ENCODE measurements at places on chromosomes 12 and 14. TPM values are rescaled to one million over a fixed set of nuclear protein-coding genes. Genes with fewer than 3 reads are reported as not detected.
A peak's percentile ranks its signal among the peaks of the same experiment; 100 is the strongest.

GRCh38 chr12:124910561-124911478 lies 3.6 kb downstream of the UBC start:
- H3K4me3 ChIP-seq = peak overlapping the region; percentile 33
- H3K4me1 ChIP-seq = peaks cover 4% of the 10 kb centered on the region
- no peaks in the 10 kb centered on the region for H3K27me3 ChIP-seq
- H3K36me3 ChIP-seq = peaks cover 11% of the 10 kb centered on the region

DNA sequence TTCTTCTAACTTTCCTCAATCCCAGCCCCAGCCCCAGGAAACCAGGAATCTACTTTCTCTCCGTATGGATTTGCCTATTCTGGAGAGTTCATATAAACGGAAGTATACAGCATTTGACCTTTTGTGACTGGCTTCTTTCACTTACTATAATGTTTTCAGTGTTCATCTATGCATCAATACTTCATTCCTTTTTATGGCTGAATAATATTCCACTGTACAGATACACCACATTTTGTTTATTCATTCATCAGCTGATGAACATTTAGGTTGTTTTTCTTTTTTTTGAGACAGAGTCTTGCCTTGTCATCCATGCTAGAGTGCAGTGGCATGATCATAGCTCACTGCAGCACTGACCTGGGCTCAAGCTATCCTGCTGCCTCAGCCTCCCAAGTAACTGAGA lies 3.9 kb upstream of the PLEKHG3 start:
- DNase-seq = no peak
- H3K36me3 ChIP-seq = no peaks in the 10 kb centered on the region
- H3K27ac ChIP-seq = no peak overlapping the region
- peaks cover 28% of the 10 kb centered on the region for H3K27me3 ChIP-seq
- no peak overlapping the region for H3K4me3 ChIP-seq

The EID3 gene
- total RNA-seq = 18.0 TPM

DNA sequence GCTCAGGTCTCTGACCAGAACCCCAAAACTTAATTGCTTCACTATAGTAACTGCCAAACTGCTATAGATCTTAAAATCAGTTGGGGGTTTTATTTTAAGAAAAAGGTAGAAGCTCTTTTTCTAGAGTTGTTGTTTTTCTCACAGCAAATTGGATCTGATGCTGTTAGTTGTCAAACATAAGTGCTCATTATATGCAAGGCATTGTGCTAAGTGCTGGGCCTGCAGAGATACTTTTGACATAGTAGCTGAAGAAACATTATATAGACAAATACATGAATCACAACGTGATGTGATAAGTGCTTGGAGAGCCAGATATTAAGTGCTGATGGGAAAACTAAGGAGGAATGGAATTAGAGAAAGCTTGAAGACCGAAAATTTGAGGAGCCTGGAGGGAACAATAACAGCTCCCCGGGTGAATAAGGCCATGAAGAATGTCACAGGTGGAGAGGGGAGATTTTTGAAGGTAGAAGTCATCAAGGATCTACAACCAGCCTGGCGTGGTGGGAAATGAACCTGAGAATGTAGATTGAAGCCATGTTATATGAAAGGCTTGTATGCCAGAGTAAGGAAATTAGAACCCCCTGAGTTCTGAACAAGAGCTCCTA lies 126.5 kb downstream of the DYRK2 start:
- no peaks in the 10 kb centered on the region for H3K27me3 ChIP-seq
- peak; percentile 40 for DNase-seq
- H3K4me3 ChIP-seq = no peak overlapping the region
- no peaks in the 10 kb centered on the region for H3K36me3 ChIP-seq
- H3K4me1 ChIP-seq = peaks cover 5% of the 10 kb centered on the region

DNA sequence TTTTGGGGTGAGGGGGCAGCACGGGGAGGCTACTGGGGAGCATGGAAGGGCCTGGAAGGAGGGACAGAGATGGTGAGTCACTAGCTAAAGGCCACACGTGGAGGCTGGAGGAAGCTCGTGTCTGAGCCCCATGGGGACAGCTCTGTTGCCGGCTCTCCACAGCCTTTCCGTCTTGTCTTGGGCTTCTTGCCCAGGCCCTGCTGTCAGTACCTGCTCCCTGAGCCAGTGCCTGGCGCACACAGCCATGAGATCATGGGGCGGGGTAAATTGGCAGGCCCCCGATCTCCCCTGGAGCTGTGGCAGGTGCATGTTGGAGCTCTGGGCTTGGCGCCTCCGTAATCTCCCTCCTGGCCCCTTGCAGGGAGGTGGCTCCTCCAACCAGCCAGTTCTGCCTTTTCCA lies 16.1 kb upstream of the KRT80 start:
- DNase-seq = peak; percentile 36
- no peak overlapping the region for H3K4me3 ChIP-seq
- no peaks in the 10 kb centered on the region for H3K27me3 ChIP-seq
- H3K36me3 ChIP-seq = no peaks in the 10 kb centered on the region

GRCh38 chr14:32980178-32980901 lies 41.7 kb downstream of the NPAS3 start:
- no peaks in the 10 kb centered on the region for H3K4me1 ChIP-seq
- H3K36me3 ChIP-seq = no peaks in the 10 kb centered on the region
- H3K4me3 ChIP-seq = no peak overlapping the region
- DNase-seq = no peak

The OR4E2 gene
- total RNA-seq = not detected

DNA sequence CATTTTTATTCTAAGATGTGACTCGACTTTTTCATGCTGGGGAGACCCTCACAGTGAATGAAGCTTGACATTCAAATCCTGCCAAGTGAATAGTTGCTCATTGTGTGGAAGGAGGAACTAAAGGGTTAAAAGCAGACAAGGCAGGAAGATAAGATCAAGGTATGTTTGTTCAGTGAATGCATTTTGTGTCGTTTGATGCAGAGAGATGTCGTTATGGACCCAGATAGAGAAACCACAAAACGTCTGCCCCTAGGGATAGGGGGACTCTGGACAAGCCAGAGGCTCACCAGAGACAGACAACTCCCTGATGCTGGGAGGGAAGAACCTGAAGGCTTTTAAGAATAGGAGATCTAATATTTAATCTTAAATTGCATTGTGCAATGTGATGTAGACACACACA lies 72.5 kb upstream of the MYL2 start:
- no peaks in the 10 kb centered on the region for H3K4me1 ChIP-seq
- no peak overlapping the region for H3K27ac ChIP-seq
- no peaks in the 10 kb centered on the region for H3K27me3 ChIP-seq
- DNase-seq = no peak
- H3K4me3 ChIP-seq = no peak overlapping the region

DNA sequence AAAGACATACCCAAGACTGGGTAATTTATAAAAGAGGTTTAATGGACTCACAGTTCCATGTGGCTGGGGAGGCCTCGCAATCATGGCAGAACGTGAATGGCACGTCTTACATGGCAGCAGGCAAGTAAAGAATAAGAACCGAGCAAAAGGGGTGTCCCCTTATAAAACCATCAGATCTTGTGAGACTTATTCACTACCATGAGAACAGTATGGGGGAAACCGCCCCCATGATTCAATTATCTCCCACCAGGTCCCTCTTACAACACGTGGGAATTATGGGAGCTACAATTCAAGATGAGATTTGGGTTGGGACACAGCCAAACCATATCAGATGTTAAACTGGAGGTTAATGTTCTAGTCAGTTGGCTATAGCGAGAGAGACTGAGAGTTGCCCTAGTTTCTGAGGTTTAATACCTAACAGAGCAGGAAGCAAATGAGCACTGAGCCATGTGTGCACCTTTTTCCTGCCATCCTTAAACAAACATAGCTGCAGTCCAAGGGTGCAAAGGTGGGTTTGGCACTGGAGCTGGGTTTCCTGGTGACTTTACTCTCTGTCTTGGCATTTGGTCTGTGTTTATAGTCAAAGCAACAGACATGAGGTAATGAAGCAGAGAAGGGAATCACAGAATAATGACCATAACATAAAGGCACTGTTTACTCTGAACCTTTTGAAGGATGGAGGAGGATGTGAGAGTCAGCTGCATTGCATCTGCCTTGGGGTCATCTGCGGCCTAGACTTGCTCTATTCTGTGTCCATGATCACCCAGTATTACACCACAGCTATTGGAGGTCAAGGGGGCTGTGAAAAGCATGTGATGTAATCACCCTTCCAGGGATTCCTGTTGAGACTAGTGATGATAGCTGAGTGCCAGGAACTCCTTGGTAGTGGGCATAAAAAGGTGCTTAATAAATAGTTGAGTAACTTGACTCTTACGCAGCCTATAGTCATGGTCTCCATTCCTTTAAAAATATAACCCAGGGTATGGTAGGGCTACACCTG lies 83.6 kb upstream of the USP44 start:
- H3K27me3 ChIP-seq = no peaks in the 10 kb centered on the region
- peak; percentile 4 for DNase-seq
- no peaks in the 10 kb centered on the region for H3K36me3 ChIP-seq
- H3K4me3 ChIP-seq = no peak overlapping the region
- peaks cover 6% of the 10 kb centered on the region for H3K4me1 ChIP-seq

- H3K4me1 ChIP-seq = no peaks in the 10 kb centered on the region
- H3K27me3 ChIP-seq = no peaks in the 10 kb centered on the region
- no peak overlapping the region for H3K4me3 ChIP-seq
- no peak overlapping the region for H3K27ac ChIP-seq
These were observed 38.1 kb downstream of the TXNDC16 start for GRCh38 chr14:52514046-52514811.

DNA sequence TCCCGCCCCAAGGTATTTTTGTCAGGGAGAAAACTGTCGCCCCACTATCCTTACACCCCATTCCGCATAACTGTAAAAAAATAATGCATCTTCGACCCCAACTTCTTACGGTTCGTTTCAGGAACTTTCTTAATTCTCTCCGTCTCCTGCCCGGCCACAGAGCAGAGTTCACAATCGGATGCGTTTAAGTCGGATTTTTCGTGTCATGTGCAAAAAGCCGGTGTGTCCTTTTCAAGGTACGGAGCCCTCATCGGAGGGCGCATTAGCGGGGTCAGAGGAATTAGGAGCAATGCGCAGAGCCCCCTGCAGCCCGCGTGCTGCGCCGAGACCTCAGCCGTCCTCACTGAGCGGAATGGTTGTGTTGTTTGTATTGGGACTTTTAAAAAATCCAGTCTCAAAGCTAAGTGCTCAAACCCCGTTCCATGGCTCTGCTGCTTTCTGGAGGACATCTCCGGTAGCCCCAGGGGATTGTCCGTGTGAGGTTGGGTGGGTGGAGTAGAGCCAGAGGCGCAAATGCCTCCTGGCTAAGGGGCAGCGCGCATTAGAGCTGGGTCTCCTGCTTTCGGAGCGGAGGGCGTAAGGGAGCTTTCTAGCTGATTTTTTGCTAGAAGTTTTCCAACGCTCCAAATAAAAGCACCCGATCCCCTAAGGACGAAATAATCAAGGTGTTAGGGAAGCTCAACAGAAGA lies 3.9 kb upstream of the GSC start:
- H3K27ac ChIP-seq = no peak overlapping the region
- no peaks in the 10 kb centered on the region for H3K36me3 ChIP-seq
- H3K4me1 ChIP-seq = no peaks in the 10 kb centered on the region
- H3K4me3 ChIP-seq = no peak overlapping the region

GRCh38 chr14:104805941-104806624 lies 5.2 kb downstream of the ZBTB42 start:
- no peaks in the 10 kb centered on the region for H3K36me3 ChIP-seq
- DNase-seq = no peak
- H3K27me3 ChIP-seq = no peaks in the 10 kb centered on the region
- H3K4me3 ChIP-seq = no peak overlapping the region
- no peak overlapping the region for H3K27ac ChIP-seq

The CIDEB gene
- 0.51 TPM for total RNA-seq

GRCh38 chr14:21136024-21136423 lies 19.8 kb downstream of the OR5AU1 start:
- peak; percentile 27 for DNase-seq
- H3K4me3 ChIP-seq = no peak overlapping the region
- H3K27me3 ChIP-seq = no peaks in the 10 kb centered on the region
- no peaks in the 10 kb centered on the region for H3K36me3 ChIP-seq

The DPPA3 gene
- not detected for total RNA-seq

GRCh38 chr14:38629412-38629811 lies 373.5 kb upstream of the CLEC14A start:
- H3K27ac ChIP-seq = no peak overlapping the region
- DNase-seq = no peak
- H3K4me1 ChIP-seq = no peaks in the 10 kb centered on the region
- H3K4me3 ChIP-seq = no peak overlapping the region
- no peaks in the 10 kb centered on the region for H3K27me3 ChIP-seq

DNA sequence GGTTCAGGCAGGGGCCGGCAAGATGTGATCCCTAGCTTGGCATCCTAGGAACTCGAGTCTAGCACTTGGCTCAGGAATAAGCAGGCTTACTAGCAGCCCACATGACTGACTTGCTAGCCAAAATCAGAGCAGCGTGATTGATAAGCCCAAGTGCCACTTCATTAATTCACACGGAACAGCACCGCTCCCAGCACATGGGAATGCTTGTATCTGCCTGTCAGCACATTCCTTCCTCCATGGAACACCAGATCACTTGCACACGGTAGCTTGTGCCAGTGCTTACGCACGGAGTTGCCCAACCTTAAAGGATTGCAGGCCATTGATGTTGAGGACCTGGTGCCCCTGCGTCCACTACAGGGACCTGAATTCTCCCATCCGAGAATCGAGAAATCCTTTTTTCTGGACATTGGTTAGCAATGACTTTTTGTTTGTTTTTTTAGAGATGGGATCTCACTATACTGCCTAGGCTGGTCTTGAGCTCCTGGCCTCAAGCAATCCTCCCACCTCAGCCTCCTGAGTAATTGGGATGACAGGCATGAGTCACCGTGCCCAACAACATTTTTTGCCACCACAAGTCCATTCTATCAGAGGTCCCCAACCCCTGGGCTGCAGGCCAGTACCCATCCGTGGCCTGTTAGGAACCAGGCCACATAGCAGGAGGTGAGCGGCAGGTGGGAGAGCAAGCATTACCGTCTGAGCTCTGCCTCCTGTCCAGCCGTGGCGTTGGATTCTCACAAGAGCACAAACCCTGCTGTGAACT lies 30.6 kb upstream of the TSPAN9 start:
- no peaks in the 10 kb centered on the region for H3K4me1 ChIP-seq
- H3K4me3 ChIP-seq = no peak overlapping the region
- no peak overlapping the region for H3K27ac ChIP-seq
- peaks cover 2% of the 10 kb centered on the region for H3K27me3 ChIP-seq
- peak; percentile 62 for DNase-seq

The LPAR5 gene
- total RNA-seq = not detected

DNA sequence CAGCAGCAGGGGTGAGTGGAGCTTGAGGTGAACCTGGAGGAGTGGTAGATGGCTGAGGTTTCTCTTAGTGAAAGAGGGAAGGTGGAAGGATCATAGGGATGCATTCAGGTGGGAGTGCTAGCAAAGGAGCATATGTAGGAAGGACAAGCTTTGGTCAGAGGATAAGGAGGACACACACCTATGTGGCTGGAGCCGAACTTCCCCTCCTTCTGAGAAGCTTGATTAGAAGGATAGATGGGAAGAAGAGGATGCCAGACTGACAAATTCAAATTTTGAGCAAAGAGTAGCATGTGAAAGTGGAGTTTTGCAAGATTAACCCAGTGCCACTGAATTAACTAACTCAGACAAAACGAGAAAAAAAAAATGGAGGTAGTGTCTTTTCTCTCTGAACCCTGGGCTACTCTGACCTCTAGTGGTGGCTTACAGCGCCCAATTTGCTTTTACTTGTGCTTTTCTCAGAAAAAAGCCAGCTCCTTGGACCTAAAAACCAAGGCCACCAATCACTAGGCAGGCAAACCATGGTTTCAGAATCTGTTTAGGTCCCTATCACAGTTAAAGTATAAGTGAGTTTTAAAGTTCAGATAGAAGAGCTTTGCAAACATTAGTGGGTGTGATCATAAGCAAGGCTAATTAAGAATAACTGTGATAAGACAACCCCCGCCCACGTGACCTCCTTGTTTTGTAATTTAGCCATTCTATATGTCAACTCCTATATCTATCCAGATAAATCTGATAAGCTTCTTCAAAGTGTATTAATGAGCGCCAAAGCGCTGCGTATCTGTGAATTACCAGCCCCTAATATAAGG lies 15.5 kb downstream of the EMP1 start:
- H3K27me3 ChIP-seq = no peaks in the 10 kb centered on the region
- H3K4me3 ChIP-seq = no peak overlapping the region
- peaks cover 29% of the 10 kb centered on the region for H3K36me3 ChIP-seq
- DNase-seq = peak; percentile 79
- peaks cover 45% of the 10 kb centered on the region for H3K4me1 ChIP-seq
- H3K27ac ChIP-seq = peak overlapping the region; percentile 37

Data from fibroblast of lung (primary cell).